Midbrain (tissue), 1 donor: ENCODE measurements at places on chromosomes 4 and X.

GRCh38 chr4:156941940-156942548 is 29.6 kb downstream of the PDGFC start:
- no peak for DNase-seq

DNA sequence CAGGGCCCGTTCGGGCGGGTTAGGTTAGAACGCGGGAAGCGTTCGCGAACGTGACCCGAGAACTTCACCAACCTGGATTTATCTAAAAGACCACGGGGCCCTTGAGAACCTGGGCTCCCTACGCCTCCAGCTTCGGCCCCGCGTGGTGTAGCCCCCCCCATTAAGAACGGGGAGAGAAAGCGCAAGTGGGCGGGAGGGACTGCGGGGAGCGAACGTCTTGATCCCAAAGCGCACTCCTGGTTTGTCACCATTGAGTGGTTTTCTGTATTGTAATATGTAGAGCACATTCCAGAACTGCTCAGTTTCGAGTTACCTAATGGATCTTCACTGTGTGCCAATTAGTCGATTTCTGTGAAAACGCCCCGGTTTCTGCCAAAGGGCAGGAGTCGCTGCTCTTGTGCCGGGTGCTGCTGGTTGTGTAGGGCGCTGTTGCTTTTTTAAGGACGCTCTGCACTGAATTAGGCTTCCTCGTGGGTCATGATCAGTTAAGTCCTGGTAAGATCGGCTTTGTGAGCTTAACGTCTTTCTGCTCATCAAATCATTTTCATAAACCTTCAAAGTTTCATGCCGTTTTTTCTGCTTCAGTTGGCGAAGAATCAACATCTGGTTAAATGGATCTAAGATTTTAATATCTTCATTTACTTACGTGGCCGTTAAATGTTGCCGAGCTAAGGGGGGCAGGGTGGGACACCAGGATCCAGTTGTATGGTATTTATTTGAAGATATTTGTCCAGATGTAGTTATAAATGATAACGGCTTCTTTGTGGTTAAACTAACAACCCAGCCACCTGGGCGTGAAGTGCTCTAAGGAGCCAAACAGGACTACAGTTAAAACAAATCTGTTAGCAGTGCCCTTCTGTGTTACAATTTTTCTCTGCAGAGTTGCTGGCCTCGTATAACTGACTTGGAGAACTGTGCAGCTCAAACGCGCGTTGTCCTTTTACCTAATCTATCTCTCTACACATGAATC is 809 bp downstream of the MND1 start:
- no peak for DNase-seq

DNA sequence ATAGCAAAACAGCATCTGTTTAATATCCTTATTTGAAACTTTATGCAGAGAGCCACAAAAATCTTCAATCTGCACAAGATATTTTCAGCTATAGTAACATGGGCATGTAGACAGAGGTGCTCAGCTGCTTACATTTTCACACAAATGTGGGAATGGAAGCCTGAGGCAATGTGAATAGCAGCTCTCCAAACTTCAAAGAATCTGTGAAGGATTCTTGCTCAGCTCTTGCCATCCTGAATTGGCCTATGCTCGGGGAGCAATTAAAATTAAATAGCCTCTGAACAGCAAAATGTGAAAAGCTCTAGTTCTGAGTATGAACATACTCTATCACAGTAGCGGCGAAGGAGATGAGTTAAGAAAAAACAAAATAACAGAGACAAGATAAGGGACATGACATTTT is 1523.8 kb downstream of the PCDH7 start:
- no peak for DNase-seq

- DNase-seq: no peak
These were observed 9.1 kb downstream of the FGFR3 start for GRCh38 chr4:1802151-1802715.

DNA sequence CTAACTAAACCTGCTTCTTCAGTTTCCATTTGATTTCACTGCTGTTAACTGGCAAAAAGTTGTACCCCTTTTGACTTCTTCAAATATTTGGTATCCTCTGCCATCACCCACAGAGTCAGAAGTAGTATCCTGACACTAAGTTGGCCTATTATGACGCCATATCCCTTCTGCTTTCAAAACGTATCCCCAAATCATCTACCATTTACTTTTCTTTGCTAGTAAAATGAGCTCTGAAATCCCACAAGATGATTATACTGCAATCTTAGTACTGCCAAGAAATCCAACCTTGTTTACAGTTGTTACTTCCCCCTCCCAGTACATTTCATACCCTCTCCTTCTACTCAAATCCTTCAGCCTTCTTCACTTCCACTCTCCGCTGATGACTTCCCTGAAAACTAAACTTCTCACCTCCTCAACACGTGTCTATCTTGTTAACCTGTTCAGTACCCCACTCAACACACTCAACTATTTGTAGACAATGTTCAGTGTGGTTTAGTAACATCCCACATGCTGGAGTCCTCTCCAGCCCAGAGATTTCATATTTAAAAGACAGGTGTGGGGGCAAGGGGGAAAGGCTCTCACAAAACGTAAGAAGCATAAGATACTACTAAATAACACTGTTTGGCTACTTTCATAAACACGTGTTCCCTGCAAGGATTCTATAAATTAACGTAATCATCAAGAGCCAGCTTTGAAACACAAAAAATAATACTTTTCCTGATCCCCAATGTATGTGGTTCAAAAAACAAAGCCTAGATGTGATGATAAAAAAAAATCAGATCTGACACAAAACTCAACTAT is 1.3 kb downstream of the NAF1 start:
- DNase-seq: no peak

GRCh38 chr4:41866799-41867677 is 68.2 kb upstream of the TMEM33 start:
- DNase-seq: peak; percentile 12

- DNase-seq: no peak
These were observed at the start of gene SYTL4 for GRCh38 chrX:100731441-100732281. Gene SYTL4, minus strand, starts transcription at chrX:100732121. Its CDS starts 30,084 bp downstream, at chrX:100702037.

DNA sequence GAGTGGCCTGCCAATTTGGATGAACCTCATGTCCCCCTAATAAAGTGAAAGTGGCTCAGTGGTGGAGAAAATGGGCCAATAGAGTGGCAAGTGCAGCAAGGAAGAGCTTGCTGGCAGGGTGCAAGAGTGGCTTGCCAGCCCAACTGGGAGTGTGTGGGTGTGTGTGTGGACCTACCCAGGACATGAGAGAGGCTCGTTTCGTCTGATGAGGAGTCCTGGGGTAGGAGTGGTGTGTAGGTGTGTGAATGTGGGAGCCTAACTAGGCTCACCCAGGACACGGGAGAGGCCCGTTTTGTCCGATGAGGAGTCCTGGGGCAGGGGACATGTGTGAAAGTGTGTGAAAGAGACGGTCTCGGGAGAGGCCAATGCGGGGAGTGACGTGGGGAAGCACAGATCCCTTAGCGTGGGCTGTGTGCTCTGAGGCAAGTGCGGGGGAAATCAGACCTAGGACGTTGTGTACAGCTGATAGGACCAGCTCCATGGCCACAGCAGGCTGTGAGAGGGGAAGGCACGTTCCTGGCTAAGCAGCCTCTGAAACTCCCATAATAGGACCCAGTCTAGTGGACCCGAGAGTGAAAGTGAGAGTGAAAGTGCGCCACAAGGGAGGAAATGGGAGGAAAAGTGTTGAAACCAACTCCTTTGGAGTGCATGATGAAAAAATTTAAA is 5.3 kb downstream of the GAGE10 start:
- no peak for DNase-seq

- no peak for DNase-seq
These were observed 48.8 kb upstream of the RBM47 start for GRCh38 chr4:40678421-40678820.

GRCh38 chr4:4338210-4339001 is 48.4 kb downstream of the ZBTB49 start:
- DNase-seq: no peak

DNA sequence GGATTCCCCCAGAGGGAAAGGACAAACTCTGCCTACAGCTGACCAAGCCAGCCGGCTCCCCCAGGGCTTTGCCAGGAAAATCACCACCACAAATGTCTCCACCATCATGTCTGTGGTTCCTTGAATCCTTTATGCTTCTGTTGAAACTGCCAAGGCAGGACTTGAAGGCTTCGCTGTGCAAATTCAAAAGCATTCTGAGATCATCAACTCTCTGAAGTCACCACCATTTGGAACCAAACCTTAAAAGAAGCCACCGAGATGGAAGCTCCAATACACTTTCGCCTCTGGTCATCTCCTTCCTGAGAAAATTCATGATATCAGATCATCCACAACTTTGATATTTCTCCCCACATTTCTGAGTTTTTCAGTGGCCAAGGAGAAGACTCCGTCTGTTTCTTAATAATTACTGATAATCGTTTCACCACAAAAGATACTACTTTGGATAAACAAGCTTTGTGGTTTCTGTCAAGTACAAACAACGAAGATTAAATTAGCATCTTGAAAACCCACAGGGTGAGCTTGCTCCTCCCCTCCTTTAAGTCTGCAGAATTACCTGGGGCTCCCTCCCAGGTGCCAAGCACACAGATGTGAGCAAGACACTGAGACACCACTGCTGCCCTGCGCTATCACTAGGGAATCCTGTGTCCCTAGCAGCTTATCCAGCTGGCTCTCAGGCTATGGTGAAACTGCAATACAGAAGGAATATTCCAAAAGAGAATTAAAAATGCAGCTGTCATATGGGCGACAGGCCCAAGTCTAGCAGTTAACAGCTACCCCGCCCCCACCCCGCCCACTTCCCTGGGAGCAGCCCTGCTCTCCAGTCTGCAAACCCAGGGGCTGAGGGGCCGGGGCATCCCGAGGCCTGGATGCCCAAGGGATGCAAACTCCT is 125.0 kb upstream of the TBL1X start:
- no peak for DNase-seq

GRCh38 chr4:180086480-180087190 is 2156.6 kb upstream of the TENM3 start:
- DNase-seq: peak; percentile 5

GRCh38 chrX:9542761-9543111 is 77.9 kb downstream of the TBL1X start:
- no peak for DNase-seq

DNA sequence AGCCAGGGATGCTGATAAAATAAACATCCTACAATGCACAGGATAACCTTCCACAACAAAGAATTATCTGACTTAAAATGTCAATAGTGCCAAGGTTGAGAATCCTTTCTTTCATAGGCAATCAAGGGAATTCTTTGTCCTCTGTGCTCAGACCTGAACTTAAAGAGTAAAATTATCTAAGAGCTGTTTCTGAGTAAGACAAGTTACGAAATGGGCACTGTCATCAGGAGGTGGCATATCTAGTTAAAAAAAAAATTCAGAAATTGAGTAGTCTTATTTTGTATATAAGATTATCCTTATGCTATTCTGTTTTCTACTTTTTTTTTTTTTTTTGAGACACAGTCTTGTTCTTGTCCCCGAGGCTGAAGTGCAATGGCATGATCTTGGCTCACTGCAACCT is 3.3 kb upstream of the RAB33B start:
- no peak for DNase-seq

DNA sequence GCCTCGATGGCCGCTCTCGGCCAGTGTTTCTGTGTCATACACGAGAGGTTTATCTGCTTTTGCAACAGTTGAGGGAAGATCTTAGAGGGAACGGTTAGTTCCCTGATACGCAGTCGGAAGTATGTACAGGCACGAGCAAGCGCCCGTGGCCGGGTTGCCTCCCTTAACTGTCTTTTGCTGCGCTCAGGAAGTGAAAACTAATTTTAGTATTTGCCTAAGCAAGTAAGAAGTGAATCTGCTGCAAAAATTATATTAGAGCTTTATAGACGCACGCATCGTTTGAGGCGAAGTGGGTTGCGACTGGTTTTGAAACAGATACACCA is 695 bp downstream of the MTM1 start:
- no peak for DNase-seq

DNA sequence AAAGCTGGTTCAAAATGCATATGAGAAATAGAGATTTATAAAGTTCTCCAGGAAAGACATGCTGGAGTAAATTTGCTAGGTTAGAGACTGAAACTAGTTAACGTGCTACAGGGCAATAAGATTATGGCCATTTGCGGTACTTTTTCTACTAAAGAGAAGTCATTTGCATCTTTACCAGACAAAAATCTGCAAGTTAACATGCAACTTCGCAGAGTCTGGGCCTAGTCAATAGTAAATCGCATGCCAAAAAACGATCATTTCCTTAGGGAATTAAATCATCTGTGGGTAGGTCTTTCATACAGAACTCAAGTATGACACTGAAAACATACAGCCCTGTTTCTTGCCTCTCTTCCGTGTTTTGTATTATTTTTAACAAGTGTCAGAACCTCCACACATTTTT is 32.8 kb upstream of the REST start:
- no peak for DNase-seq
